ENCODE measurements at places on chromosomes 7 and 10.

DNA sequence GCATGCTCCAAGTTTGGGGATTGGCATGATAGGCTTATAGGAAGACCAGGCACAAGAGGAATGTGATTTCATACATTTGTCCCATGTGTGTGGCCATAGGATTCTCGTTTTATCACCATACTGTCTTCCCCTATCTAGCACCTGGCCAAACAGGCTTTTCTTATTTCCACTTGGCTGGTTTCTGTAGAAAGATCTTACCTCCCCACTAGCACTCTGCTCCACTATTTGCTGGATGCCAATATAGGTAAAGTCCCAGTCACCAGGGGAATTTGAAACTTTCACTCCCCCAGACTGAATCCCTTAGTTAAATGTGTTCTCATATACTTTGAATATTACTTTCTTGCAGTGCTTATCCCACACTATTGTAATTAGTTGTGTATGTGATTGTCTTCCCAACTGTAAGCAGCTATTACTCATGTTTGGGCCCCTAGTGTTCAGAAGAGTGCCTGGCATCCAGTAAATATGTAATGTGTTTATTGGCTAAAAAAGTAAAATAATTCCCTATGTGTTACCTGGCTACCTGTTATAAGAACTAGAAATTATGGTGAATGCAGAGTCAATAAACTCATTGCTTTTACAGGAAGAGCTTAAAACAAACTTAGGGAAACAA is 109.0 kb downstream of the LRMDA start:
- DNase-seq: no peak

DNA sequence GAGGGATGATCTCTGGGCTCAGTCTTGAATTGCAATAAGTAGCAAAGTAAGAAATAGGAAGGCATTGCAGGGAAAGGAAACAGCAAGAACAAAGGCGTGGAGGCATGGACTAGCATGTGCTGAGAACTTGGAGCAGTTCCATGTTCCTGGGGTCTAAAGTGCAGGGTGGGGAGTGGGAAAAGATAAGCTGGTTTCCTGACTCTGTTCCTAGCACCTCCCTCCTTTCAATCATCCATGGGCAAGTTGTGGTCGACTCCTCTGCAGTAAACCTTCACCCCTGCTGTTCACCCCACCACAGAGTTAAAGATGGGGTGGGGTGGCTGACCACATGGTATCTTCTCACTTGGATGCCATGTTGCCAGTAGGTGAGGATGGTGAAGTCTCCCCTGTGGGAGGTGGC is 29.6 kb downstream of the RPS24 start:
- no peak for DNase-seq

DNA sequence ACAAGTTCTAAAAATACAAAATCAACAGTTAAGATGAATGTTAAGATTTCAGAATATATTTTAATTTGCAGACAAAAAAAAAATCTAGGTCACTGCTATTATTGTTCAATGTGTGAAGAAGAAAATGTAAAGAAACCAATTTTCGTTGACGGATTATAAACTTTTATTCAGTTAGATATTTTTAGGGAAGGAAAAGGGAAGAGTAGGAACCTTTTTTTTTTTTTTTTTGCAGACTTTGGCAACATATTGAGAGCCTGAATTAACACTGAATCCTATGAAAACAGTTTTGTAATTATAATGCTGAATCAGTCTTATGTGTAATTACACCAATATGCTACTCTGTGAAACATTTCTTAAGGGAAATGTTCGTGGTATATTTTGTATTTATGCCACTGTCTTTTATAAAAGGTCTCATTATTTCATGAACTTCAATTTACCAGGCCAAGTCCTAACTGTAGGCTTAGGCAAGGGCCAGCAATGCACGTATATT is 106.3 kb downstream of the ST8SIA6 start:
- DNase-seq: no peak

DNA sequence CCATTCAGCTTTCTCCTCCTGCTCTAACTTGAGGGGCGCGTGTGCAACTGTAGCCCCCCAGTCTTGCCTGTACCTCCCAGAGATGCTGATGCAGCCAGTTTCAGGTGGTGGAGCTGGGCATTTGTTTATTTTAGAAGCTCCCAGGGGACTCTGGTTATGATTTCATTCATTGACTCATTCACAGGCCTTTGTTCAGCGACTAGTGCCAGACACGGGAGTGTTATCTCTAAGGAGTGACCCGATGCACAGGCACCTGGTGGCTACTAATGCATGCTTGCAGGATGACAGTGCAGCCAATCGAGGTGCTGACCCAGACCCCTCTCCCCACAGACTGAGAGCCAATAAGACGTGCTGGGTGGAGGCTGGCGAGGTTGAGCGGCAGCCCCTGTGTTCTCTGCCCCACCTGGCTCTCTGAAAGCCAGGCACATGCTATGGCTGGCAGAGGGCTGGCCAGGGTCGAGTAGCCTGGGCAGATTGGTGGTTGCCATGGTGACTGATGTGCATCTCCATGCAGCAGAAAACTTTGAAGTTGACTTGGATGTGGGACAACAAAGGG is 19.7 kb upstream of the SLC18A2 start:
- no peak for DNase-seq
